ENCODE measurements at places on chromosomes 12 and 14. TPM values are rescaled to one million over a fixed set of nuclear protein-coding genes. Genes with fewer than 3 reads are reported as not detected.

DNA sequence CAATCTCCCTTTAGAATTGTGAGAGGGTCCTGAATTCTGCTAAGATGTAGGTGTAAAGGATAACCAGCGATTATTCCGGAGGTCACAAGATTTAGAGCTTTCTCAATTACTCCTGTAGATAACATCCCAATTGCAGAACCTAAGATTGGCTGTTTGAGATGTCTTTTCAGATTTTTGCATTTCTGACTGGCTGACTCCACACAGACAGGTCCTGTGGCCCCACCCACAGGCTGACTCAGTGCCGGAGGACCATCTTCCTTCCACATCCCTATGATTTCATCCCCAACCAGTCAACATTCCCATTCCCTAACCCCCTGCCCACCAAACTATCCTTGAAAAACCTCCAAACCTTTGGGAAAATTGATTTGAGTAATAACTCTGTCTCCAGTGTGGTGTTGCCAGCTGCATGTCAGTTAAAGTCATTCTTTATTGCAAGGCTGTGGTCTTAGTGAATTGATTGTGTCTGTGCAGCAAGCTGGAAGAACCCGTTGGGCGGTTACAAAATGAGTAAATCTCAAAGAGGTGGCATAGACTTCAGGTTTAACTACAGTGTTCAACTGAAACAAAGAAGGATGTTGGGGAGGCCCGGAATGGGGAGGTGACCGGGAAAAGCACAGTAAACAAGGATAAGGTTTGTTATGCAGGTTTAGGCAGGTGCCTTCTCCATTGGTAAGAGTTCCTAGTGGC lies 10.6 kb downstream of the FNTB start:
- no peak for DNase-seq

- no peak for DNase-seq
These were observed 9.5 kb upstream of the BEST3 start for GRCh38 chr12:69708649-69709048.

DNA sequence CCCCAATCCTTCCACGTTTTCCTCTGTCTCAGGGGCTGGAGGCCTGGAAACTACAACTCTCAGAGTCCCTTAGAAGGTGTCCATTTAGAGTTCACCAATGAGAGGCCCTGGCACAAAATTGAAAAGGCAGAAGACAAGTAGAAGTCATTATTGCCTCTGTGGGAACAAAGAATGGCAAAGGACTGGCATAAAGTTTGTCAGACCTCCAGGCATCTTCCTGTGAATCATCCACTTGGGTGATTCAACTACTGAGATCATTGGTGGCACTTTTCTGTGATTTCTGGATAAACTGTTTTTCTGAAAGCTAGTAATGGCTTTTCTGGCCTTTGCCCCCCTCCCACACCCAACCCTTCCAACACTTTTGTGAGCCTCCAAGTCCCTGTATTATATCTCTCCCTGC lies 42.6 kb upstream of the C12orf42 start:
- no peak for DNase-seq

DNA sequence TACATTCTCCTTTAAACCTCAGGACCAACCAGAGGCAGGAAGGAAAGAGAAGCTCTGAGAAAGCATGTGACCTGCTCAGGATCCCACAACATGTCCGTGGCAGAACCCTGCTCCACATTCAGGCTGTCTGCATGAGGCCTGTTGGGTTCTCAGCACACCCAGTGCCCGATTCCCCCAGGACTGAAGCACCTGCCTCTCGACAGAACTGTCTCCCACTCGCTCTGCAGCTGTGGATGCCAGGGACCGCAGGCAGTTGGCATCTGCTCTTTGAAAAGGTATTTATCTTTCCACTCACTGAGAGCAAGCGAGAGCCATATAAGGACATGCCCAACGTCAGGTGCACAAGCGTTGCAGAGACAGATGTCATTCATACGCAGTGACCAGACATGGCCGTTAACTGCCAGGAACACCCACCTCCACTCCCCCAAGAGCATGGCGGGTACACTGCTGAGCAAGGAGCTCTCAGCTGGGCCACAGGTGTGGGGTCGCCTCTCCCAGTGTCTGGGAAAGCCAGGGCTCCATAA lies 18.9 kb downstream of the PITPNM2 start:
- DNase-seq = peak; percentile 51

DNA sequence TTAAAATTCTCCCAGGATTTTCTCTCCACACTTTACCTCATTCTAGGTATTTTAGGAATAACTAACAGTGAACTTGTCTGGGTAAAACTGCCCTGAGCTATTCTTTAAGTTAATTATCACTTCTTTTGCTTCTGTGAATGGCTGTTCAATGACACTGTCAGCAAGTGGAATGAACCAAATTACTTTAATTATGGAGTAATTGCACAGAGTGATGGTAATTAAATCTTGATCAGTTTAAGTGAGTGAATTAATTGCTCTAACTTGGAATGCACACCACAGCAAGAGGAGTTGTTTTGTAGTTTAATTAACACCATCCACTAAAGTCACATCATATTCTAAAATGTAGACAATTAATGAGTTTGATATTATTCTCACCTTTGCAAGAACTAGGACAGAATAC lies 36.2 kb upstream of the TMEM260 start:
- no peak for DNase-seq

- DNase-seq = no peak
These were observed 3.1 kb downstream of the CACNA2D4 start for GRCh38 chr12:1915082-1915968.

- DNase-seq = no peak
These were observed 65.8 kb downstream of the PITPNM2 start for GRCh38 chr12:123085066-123085465.

DNA sequence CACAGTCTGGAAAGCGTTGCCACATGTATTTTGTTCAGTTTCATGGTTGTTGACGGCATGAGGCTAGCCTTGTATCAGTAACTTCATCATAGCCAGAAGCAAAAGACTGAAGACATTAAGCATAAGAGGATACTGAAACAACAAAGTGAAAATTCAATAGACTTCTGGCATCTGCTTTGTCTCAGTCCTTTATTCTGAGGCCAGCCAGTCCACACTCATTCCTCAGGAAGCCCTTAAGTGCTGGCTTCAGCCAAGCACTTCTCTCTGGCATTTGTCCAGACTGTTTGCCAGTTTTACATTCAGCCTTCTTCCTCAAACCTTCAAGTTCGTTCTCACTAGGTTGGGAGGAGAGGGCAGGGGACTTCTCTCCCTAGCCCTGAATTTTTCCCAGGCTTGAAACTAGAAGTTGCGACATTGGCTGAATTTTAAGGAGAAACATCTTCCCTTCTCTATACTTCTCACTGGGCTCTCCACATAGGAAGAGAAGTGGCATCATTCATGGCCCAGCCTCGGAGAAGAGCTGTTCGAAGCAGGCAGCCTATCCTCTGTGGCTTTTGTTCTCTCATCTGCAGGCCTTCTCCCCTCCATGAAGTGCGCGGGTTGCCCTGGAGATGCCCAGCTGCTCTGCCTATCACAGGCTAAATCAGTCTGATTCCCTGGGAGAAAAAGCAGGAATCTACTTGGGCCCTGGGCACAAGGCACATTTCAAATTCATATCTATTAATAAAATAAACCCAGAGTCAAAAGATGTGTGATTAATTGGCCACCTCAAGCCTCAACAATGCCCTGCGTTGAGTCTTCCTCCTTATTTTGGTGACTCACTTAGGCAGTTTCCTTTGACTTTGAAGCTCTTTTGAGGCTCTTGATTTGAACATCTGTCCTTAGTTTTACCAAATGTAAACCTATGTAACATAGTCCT lies 130.9 kb upstream of the PLEKHA5 start:
- DNase-seq = no peak

DNA sequence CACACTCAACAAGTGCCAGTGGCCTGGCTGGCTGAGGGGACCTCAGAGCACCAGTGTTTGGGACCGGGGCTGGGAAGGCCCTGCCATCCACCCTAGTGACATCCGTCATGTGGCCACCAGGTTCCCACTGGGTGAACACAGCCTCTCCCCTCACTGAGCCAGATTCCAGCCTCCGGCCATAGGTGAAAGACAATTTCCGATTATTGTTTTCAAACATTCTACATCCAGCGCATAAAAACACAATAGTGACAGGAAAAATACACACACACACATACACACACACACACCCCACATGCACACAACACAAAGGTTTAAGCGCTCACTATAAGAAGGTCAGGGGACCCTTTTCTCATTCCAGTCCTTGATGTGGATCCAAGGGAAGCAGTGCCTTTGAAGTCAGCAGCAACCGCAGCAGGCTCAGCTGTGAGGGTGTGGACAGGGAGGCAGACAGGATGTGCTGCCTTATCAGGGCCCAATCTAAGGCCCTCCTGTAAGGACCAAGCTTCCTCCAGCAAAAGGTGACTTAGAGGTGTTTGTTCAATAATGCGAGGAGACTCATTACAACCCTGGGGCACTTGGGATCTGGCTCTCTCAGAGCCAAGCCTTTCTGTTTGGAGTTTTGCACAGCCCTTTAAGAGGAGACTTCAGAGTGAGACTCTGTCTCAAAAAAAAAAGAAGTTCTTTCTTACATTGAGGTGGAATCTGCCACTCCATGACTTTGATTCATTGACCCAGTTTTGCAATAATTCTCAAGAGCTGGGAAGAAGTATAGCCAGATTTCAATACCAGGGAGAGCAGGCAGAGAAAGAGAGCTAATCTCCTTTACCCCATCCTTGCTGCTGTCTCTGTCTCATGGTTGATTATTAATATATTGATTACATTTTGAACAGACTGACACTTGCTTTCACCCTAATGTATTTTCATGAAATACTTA lies 227.8 kb downstream of the ZFP36L1 start:
- DNase-seq = no peak

The GLI1 gene
- total RNA-seq = 1.2 TPM

The MOAP1 gene
- total RNA-seq = 41.6 TPM

The TMEM63C gene
- not detected for total RNA-seq

The DIO2 gene
- total RNA-seq = 2.0 TPM
